ENCODE measurements at places on chromosomes 16 and 17.

DNA sequence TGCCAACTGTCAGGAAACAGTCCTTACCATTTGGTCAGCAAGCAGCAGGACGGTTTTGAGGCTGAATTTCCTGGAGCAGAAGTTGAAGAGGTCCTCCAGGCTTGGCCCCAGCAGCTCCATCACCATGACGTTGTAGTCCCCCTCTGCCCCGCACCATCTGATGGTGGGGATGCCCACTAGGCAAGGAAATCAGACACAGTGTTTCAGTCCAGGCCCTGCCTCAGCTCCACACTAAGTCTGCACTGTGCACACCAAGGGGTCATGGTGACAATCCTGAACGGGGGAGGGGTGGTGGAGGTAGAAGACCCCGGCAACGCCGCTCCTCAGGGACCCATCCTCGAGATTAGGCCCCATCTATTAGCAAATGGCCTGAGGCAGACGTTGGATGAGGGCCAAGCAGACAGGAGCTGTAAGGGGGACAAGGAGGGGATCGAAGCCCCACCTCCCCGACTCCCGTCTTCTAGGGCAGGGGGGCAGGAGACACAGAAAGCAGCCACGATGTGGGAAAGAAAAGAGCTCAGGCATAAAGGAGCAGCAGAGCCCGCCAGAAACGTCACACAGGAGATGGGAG, 18.0 kb downstream of the CSNK1D start:
- no peak for DNase-seq

DNA sequence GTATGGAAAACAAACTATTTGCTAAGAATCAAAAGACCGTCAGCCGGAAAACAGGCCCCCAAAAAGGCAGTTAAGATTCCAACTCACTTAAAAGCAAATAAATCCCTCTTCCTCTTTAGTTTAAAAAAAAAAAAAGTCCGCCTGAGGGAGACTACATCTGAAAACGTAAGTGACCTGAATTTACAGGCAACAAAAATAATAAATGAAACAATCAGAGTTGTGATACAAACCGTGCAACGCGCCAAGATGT, 1.1 kb downstream of the KANSL1 start:
- DNase-seq = no peak

DNA sequence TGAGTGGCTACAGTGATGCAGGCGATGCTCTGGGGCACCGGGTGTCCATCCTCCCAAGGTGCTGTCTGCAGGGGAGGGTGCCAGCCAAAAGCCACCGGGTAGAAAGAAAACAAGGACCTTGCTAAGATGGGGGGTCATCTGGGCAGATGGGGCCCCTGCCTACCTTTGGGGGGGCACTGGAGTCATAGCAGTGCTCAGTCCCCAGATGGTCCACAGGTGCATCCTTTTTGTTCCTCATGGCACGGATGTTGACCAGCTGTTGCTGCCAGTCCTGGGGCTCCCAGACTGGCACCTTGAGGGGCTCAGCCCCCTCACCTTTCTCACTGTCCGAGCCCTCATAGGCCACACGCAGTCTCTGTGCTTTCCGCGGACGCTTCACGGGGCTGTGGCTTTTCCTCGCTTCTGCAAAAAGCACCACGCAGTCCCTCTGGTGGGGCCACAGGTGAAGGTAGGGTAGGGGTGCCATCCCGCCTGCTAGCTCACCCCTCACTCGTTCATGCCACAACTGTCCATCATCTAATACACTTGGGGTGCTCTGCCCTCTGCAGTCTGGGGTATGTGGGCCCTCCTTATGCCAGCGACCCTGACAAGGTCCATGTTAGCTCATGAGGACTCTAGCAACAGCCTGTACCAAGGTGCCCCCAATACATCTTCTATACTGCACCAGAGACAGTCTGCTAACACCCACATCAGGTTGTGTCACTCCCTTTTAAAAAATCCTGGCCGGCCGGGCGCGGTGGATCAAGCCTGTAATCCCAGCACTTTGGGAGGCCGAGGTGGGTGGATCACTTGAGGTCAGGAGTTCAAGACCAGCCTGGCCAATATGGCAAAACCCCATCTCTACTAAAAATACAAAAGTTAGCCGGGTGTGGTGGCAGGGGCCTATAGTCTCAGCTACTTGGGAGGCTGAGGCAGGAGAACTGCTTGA, 1.4 kb downstream of the NTHL1 start:
- no peak for DNase-seq

DNA sequence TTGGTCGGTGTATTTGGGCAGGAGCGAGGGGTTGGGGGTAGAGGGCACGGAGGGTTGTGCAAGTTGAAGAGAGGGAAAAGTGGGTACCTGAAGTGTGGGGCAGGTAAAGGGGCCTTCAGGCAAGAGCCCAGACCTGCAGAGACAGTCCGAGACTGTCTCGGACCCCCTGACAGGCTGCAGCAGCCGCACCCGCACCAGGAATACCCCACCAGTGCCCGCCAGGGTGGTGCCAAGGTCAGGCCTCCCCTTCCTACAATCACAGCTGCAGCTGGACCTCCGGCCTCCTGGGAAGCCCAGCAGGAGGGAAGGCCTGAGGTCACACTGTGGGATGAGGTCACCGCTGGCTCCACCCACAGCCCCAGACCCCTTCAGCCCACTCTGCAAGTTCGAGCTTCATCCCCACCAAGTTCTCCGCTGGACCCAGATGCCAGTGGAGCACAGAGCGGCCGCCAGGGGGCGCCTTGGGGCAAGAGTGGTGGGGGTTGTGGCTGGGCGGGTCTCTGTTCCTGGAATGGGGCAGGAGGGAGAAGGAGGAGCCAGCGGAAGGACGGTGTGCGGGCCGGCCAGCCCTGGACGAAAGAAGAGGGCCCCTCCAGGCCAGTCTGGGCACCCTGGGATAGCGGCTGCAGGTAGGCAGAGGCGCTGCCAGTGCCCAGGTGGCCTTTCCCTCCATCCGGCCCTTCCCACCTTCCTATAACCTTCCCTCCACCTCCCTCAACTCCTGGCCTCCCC, at the start of gene HSD3B7:
Gene HSD3B7, plus strand, starts transcription at position 539 of the 732 bp plus-strand sequence. CDS start 452 bp downstream, outside the sequence.
- DNase-seq = peak; percentile 63
